A549 treated with CpdA at 1 μM for 4 hours (cell line): ENCODE measurements at places on chromosomes 3 and 15. TPM values are rescaled to one million over a fixed set of nuclear protein-coding genes. Genes with fewer than 3 reads are reported as not detected.

The TM6SF1 gene
- 0.05 to 0.10 TPM in 2 of 5 replicates, not detected in the others for total RNA-seq

The GATM gene
- 2.0 to 3.1 TPM (median 2.1 TPM) in 5 replicates for total RNA-seq

The SOX14 gene
- not detected in 5 replicates for total RNA-seq

The HYAL1 gene
- total RNA-seq: 0.31 to 0.48 TPM (median 0.38 TPM) in 5 replicates

The USP19 gene
- total RNA-seq: 20.0 to 26.9 TPM (median 23.7 TPM) in 5 replicates

The ATP10A gene
- total RNA-seq: 6.2 to 7.0 TPM (median 6.7 TPM) in 5 replicates

The NTRK3 gene
- total RNA-seq: 16.1 to 24.1 TPM (median 22.2 TPM) in 5 replicates

The EPHB1 gene
- 0.05 to 0.37 TPM (median 0.16 TPM) in 4 of 5 replicates, not detected in the other for total RNA-seq

The CCR3 gene
- not detected in 5 replicates for total RNA-seq

The GOLGA6D gene
- total RNA-seq: 0.05 TPM in 1 of 5 replicates, not detected in the others

The VGLL3 gene
- 4.1 to 10.3 TPM (median 6.8 TPM) in 5 replicates for total RNA-seq

The ATP8B4 gene
- 0.67 to 1.5 TPM (median 0.84 TPM) in 5 replicates for total RNA-seq

The CCRL2 gene
- 0.13 to 0.26 TPM (median 0.22 TPM) in 4 of 5 replicates, not detected in the other for total RNA-seq

The GUCA1C gene
- not detected in 5 replicates for total RNA-seq

The FANCD2OS gene
- total RNA-seq: not detected in 5 replicates

The NR2E3 gene
- 0.17 to 0.38 TPM (median 0.21 TPM) in 4 of 5 replicates, not detected in the other for total RNA-seq

The NOX5 gene
- total RNA-seq: 0.27 to 0.38 TPM (median 0.31 TPM) in 5 replicates

The MEIS2 gene
- total RNA-seq: 7.6 to 10.3 TPM (median 9.2 TPM) in 5 replicates

The ANKRD34C gene
- total RNA-seq: not detected in 5 replicates

The DPPA2 gene
- total RNA-seq: not detected in 5 replicates

The AMT gene
- 0.09 to 0.38 TPM (median 0.35 TPM) in 4 of 5 replicates, not detected in the other for total RNA-seq

The ERICH6 gene
- 0.05 TPM in 1 of 5 replicates, not detected in the others for total RNA-seq
